Stimulated activated effector memory CD8-positive, alpha-beta T cell treated with anti-CD3 and anti-CD28 coated beads, Interleukin-12 subunit alpha, Interleukin-12 subunit beta, amount 100 ng/mL, for 72 hours (primary cell): ENCODE measurements at places on chromosomes 3 and 15.

DNA sequence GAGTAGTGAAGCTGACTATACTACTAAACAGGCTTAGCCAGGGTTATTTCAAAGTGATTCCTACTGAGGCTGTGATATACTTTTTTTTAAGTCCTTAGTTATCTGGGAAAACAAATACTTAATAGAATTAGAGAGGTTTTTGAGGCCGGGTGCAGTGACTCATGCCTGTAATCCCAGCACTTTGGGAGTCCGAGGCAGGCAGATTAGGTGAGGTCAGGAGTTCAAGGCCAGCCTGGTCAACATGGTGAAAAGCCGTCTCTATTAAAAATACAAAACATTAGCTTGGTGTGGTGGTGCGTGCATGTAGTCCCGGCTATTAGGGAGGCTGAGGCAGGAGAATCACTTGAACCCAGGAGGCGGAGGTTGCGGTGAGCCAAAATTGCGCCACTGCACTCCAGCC is 34.2 kb downstream of the PRTG start:
- DNase-seq: no peak

- DNase-seq: peak; percentile 59
These were observed at the start of gene ZNF502 for GRCh38 chr3:44712455-44713075. TSS of gene ZNF502 (plus strand) at chr3:44712660. CDS start at chr3:44720262, 7,602 bp downstream.

GRCh38 chr3:123302961-123303360 is 101.2 kb downstream of the SEC22A start:
- no peak for DNase-seq

DNA sequence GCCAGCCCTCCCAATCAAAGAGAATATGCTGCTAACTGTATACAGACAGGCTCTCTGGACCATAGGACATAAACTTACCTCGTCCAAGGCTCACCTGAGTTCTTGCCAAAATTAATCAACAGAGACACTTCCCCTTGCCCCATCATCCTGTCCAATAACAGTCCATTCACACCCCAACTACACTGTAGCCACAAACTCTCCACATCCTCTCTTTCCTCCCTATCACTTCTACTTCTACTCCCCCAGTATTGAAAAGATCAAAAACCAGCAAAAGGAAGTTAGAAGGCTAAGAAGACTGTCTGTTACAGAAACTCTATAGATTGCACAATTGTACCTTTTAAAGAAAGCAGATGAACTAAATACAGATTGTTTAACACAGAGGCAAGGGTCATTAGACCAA is 133.5 kb upstream of the STT3B start:
- no peak for DNase-seq

DNA sequence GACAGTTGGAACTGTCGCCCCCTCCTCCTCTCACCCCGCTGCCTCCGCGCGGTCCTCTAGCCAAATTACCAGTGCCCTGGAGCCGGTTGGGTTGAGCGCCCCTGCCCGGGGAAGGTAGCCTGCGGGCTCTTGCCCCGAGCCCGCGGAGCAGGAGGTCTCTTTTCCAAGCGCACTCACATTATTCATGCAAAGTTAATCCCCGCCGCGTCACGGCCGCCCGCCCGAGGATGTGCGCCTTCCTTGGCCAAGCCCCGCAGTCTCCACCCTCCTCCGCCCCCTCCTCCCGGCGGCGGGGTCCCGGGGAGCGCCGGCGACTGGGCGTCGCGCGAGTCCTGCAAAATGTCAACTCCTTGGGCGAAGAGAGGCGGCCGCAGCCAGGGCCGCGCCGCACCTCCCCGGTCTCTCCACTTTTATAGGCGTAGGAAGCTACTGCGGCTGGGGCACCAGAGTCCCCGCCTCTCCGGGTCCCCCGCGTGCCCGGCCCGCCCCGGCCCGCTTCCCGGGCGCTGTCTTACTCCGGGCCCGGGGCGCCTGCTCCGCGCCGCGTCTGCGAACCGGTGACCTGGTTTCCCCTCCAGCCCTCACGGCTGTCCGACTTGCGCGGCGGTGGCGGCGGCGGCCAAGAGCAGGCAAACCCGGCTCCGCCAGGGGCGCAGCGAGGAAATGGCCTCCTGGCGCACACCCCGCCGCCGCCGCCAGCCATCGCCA is at the start of gene THRB:
TSS of gene THRB (minus strand) at position 233 of the 708 bp plus-strand sequence.
- no peak for DNase-seq

DNA sequence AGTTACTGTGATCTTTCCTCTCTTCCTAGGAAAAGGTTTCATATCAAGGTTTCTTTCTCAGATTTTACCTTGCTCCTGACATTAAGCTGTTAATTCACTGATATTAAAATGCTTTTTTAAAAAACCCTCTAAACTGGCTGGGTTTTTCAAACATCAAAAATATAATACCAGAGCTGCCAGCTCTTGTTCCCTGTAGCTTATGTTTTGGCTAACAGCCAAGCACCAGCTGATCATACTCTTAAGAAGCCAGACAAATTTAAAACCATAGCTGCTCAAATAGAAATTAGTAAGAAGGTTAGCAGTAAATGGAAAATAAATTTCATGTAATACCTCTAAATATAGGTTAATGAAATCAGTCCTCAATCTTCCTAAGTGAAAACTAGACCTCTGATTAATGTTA is 657.5 kb downstream of the GRM7 start:
- DNase-seq: no peak

- no peak for DNase-seq
These were observed 46.7 kb downstream of the UBE3A start for GRCh38 chr15:25391971-25392721.
